Colonic mucosa (tissue), 4 donors: ENCODE measurements at places on chromosomes 11 and 22. TPM values are rescaled to one million over a fixed set of nuclear protein-coding genes. Genes with fewer than 3 reads are reported as not detected.

The OR51B2 gene
- not detected for total RNA-seq

The KRTAP5-9 gene
- total RNA-seq = 0.35 TPM

The TMA7B gene
- 0.20 TPM for total RNA-seq

The HOATZ gene
- total RNA-seq = not detected

The THY1 gene
- 6.6 TPM for total RNA-seq

The IGSF22 gene
- 1.3 TPM for total RNA-seq

The RTN4R gene
- 8.5 TPM for total RNA-seq

The KBTBD4 gene
- 14.5 TPM for total RNA-seq

The BTBD18 gene
- total RNA-seq = not detected

The OR8G5 gene
- total RNA-seq = not detected

The KRTAP5-1 gene
- not detected for total RNA-seq

The JAML gene
- 12.0 TPM for total RNA-seq

The OPCML gene
- total RNA-seq = not detected

The APOL6 gene
- total RNA-seq = 40.3 TPM

The CNTN5 gene
- total RNA-seq = not detected

The NOL12 gene
- total RNA-seq = 25.2 TPM

The TOMT gene
- total RNA-seq = not detected

The OR10A2 gene
- not detected for total RNA-seq

The ESAM gene
- 15.7 TPM for total RNA-seq

The BRSK2 gene
- 1.2 TPM for total RNA-seq

The TEAD1 gene
- 32.7 TPM for total RNA-seq

The PGA5 gene
- total RNA-seq = not detected

The CRELD2 gene
- total RNA-seq = 133 TPM

The KCTD17 gene
- 25.4 TPM for total RNA-seq

The LARGE1 gene
- 46.5 TPM for total RNA-seq

The MUC6 gene
- not detected for total RNA-seq

The FZD4 gene
- total RNA-seq = 4.3 TPM

The SPINDOC gene
- 11.8 TPM for total RNA-seq

The IGF2 gene
- total RNA-seq = 9.2 TPM

The NCF4 gene
- total RNA-seq = 4.4 TPM

The OR8D1 gene
- total RNA-seq = not detected

The RASGRP2 gene
- 2.8 TPM for total RNA-seq

The MMP10 gene
- total RNA-seq = 0.40 TPM

The AQP11 gene
- total RNA-seq = 5.4 TPM

The POLD3 gene
- total RNA-seq = 20.0 TPM

The IFITM1 gene
- total RNA-seq = 101 TPM

The WNT11 gene
- total RNA-seq = 3.8 TPM

The OR5B21 gene
- not detected for total RNA-seq

The TSGA10IP gene
- total RNA-seq = not detected

The CRACR2B gene
- total RNA-seq = 97.3 TPM

The SHANK2 gene
- 38.1 TPM for total RNA-seq

The CENPM gene
- total RNA-seq = 64.3 TPM

The RBMXL2 gene
- total RNA-seq = not detected

The NAV2 gene
- total RNA-seq = 21.3 TPM

The CRY2 gene
- 18.5 TPM for total RNA-seq

The OR6T1 gene
- total RNA-seq = not detected

The SEZ6L gene
- 0.32 TPM for total RNA-seq

The GPR152 gene
- total RNA-seq = not detected

The C11orf97 gene
- not detected for total RNA-seq
